ENCODE measurements at places on chromosomes 3 and 15.

DNA sequence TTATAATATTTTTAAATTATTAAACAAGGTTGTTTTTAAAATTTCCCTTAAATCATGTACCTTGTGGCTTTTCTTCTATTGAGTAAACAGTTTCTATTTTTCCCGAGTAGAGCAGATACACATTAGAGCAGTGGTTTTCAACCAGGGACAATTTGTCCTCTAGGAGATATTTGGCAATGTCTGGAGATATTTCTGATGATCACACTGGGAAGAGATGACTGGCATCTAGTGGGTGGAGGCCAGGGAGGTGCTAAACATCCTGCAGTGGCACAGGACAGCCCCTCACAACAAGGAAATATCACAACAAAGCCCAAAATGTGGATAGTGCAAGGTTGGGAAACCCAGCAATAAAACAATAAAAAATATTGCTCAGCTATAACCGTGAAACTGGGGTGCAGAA lies 113.0 kb upstream of the PTPRG start:
- DNase-seq: no peak

GRCh38 chr3:69326855-69327300 lies 59.0 kb downstream of the FRMD4B start:
- no peak for DNase-seq

DNA sequence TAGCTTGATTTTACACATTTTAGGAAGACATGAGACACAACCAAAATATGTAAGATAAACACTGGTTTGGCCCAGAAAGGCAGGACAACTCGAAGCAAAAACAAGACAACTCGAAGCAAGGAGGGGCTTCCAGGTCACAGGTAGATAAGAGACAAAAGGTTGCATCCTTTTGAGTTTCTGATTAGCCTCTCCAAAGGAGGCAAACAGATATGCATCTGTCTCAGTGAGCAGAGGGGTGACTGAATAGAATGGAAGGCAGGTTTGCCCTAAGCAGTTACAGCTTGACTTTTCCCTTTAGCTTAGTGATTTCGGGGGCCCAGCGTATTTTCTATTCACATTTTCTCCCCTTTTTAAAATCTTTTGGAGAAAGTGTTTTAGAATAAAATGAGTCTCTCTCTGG lies 74.7 kb downstream of the GLDN start:
- no peak for DNase-seq

- DNase-seq: no peak
Measured at GRCh38 chr3:154085799-154086198, 35.4 kb upstream of the ARHGEF26 start.

- no peak for DNase-seq
Measured at GRCh38 chr3:51982352-51982837, 940 bp upstream of the ACY1 start.

GRCh38 chr3:42796332-42796885 lies 7.9 kb downstream of the HIGD1A start:
- DNase-seq: no peak

DNA sequence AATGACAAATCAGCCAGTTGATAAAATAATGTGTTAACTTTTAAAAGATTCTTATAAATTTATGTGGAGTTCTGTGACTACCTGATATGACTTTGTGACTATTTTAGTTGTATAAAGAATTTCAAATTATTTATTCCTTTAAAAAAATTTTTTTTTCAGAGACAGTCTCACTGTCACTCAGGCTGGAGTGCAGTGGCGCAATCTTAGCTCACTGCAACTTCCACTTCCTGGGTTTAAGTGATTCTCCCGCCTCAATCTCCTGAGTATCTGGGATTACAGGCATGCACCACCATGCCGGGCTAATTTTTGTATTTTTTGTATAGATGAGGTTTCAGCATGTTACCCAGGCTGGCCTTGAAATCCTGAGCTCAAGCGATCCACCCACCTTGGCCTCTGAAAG lies 48.5 kb downstream of the MBNL1 start:
- DNase-seq: no peak

DNA sequence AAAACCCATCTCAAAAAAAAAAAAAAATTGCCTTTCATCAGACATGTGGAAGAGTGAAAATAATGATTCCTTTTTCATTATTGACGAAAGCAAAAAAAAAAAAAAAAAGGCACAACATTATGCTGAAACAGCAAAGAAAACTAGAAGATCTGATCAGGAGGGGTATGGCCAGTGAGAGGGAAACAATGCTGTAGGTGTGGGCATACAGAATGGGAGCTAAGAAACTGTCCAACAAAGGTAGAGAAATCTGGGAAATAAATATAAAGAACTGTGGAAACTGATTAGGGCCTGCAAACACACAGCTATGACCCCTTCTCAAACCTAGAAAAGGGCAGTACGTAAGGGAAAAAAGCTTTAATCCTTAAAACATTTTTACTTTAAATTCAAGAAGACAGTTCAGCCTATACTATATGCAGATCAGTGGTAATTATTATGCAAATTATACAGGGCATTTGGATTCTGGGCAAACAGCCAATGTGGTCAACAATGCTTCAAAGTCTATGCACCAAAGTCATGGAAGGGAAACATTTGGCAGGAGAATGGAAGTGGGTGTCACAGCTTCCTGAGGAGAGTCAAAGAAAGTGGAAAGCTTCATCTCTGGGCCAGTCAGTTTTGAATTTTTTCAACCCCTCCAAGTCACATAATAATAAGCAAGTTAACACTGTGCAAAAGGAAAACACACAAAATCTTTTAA lies 68.3 kb upstream of the SLC12A8 start:
- DNase-seq: peak; percentile 54

DNA sequence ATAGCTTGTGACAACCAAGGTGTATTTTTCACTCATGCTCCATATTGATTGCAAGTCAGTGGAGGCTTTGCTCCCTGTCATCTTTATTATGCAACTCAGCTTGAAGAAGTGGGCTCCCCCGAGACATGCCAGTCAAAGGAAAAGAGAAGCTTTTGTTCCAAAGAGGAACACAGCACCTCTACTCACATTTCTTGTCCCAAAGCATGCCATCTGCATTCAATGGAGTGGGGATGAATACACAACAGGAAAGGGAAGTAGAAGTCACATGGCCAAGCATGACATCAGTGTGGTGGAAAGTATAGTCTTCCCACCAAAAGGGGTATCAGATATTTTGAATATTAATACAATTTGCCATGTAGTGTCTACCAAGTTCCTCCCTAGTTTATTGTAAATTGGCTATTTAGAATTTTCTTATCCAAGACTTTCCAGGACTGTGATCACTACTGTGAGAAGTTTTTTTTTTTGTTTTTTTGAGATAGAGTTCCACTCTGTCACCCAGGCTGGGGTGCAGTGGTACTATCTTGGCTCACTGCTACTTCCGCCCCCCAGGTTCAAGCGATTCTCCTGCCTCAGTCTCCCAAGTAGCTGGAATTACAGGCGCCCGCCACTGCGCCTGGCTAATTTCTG lies 114.5 kb downstream of the GMPS start:
- DNase-seq: no peak

DNA sequence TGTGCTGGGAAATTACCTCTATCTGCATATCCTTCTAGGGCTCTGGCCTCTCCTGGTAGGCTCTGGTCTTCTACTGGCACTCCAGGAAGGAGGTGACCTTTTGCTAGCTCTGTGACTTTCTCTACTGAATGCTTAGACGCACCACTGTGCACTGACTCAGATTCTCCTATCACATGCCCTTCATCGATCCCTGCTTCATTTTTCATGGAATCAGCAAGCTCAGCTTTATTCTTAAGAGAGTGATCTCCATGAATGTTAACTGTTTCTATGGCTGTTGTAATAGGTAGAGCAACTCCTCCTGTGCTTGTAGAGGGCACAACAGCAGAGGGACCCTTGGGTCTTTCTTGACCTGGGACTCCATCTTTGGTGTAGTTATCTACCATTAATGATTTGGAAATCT lies 106.6 kb downstream of the MAP4 start:
- DNase-seq: no peak

DNA sequence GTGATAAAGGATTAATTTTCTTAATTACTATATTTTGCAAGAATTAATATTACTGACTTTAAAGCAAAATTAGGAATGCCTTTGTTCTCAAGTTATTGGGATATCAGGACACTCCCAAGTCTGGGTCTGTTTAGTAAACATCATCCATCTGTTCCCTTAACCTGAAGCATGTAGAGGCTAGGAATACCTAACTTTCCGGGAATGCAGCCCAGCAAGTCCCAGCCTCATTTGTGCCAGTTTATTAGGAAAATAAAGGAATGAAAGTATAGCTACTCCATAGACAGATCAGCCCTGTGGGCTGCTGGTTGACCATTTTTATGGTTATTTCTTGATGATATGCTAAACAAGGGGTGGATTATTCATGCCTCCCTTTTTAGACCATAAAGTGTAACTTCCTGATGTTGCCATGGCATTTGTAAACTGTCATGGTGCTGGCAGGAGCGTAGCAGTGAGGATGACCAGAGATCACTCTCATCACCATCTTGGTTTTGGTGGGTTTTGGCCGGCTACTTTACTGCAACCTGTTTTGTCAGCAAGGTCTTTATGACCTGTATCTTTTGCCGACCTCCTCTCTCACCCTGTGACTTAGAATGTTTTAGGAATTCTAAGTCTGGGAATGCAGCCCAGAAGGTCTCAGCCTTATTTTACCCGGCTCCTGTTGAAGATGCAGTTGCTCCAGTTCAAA lies 540.2 kb downstream of the NAALADL2 start:
- DNase-seq: no peak

- DNase-seq: no peak
Measured at GRCh38 chr3:34570916-34571705, 772.7 kb downstream of the PDCD6IP start.

DNA sequence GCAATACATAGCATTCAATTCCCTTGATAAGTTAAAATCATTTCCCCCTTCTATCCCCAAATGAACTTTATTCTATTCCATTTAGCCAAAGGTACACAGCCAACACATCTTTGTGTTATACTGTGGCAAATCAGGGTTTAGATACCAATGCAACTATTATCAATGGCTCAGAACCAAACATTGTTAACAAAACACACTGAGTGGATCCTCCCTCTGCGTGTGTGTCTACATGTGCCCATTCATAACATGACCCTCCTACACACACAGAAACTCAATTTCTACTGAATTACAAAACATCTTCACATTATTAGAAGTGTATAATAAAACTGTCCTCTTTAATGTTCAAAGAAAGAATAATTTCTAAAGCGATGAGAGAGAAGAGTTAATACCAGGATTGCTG lies 1.3 kb downstream of the TTBK2 start:
- DNase-seq: no peak

DNA sequence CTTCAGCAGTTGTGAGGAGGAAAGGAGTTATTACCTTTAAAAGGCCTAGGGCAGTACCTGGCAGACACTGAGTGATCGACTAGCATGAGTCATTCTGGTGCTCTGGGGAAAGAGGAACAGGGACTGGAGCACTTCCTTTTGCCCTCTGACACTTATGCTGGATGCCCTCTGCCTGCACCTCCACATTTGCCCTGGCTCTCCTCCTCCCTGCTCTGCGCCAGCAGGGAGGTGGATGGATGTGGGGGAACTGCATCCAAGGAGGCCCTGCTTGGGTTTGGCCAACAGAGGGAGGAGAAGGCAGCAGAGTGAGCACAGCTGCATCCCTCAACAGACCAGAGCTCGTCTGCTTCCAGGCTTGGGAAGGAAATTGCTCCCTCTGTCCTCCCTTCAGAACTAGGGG lies 75.0 kb downstream of the SEMA5B start:
- DNase-seq: no peak

DNA sequence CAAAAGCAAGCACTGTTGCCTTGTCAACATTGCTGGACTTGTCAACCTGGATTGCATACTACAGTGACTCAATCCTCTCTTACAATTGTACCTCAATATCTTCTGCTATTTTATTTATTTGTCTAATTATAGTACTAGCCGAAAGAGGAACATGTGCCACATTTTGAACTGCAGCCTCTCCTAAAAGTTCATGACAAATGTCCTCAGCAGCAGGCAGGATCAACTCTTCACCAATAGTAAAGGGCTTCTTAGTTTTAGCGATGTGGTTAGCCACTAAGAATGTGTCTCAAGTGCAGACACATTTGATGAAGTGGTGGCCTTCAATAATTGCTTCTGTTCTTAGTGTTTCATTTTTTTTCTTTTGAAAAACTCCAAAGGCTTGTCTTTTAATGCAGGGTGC lies 13.2 kb downstream of the DOCK3 start:
- DNase-seq: no peak

DNA sequence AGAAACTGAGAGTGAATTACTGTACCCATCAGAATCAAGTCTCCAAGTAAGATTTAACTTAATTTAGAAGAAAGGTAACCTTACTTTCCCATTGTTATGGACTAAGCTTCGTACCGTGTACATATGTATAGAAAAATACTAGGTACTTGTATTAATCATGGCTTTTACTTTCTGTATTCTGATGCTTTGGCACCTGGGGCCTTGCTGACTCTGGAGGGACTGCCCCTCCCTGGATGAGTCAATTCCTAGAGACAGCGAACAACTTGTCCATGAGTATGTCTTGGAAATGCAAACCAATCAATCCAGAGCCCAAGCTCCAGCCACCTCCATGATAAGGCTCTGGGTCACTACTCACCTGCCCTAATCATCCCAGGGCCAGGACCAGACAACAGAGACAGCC lies 50.0 kb upstream of the DGKG start:
- no peak for DNase-seq

- DNase-seq: no peak
Measured at GRCh38 chr15:34361278-34361677, 5.7 kb downstream of the LPCAT4 start.

DNA sequence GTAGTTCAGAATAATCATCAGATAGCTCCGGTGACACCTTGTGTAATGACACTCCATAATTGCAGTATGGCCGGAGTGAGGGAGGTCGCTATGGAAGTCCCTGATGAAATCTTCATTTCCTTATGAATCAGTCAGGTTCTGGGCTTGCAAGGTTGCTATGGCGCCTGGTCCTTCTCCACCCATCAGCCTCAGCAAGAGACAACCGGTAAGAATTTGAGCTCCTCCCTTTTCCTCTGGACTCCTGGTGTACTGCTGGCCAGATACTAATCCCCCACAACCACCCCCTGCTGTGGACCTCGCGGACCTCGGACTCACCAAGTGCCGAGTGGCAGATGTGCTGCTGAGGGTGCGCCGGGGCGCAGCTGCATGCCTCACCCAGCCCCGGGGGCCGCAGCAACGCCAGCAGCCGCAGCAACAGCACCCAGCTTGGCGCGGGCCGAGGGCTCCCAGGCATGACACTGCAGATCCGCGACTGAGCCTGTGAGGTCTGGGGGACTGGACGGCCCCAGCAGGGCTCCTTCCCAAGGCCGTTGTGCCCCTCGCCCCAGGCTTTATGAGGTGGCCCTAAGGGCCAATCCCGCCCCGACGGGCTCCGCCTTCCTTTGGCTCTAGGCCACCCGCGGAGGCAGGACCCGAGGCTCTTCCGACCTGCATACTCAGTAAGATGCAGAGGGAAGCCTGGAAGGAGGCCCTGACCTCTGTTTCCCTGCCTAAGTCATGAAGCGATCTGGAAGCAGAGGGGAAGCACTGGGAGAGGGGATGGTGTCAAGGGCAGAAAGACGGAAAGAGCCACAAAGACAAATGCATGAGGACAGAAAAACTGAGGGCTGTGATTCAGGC lies at the start of gene TIMP4:
Gene TIMP4, minus strand, starts transcription at position 526 of the 840 bp plus-strand sequence. Its CDS starts 72 bp downstream, at position 454.
- peak; percentile 15 for DNase-seq

DNA sequence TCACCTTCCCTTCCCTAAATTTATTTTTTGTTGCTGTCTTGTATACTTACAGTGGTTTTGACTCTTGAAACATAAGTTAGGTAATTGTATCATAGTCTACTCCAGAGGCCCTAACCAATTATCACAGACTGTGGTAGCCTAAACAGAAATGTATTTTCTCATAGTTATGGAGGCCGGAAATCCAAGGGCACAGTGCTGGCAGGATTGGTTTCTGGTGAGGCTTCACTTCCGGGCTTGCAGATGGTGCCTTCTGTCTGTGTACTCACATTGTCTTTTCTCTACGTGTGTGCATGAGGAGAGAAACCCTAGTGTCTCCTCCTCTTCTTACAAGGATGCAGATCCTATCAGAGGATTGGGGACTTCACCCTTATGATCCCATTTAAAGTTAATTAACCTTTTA lies 290.2 kb upstream of the KCNMB2 start:
- DNase-seq: no peak
